ENCODE measurements at places on chromosomes 2 and 18. TPM values are rescaled to one million over a fixed set of nuclear protein-coding genes. Genes with fewer than 3 reads are reported as not detected.

GRCh38 chr2:239297142-239298004, 103.4 kb downstream of the HDAC4 start:
- peak; percentile 9 for ATAC-seq

DNA sequence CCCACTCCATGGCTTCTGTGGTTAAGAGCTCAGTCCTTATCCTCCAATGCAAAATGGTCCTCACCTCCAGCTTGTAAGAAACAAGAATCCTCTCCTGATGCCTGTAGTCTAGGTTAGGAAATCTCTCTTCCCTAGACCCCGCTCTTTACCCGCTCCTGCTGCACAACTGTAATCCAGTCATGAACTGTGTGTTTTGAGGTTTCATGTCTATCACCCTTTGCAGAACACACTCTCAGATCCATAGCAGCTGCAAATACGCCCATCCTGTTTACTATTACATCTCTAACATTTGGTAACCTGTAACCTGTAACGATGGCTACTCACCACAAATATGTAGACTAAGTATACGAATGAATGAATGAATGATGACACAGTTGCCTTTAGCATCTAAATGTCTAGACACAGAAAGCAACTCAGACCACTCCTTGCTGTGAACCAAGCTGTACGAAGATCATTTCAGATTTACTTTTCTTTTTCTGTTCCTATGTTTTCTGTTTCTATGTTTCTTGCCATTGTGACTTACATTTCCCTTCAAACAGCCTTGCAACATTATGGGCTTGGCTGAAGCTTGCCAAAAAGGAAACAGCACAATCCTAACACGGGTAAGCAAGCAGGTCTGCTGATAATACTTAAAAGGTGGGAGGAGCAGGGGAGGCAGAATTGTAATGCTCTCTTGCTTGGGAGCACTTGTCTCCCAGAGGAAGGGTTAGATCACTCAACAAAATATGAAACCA, 53.7 kb downstream of the EPHA4 start:
- peak; percentile 43 for ATAC-seq

UGT1A8 gene
- 0.16 TPM for total RNA-seq

GRCh38 chr2:119704670-119705120, 25.7 kb downstream of the TMEM177 start:
- ATAC-seq: peak; percentile 39

DNA sequence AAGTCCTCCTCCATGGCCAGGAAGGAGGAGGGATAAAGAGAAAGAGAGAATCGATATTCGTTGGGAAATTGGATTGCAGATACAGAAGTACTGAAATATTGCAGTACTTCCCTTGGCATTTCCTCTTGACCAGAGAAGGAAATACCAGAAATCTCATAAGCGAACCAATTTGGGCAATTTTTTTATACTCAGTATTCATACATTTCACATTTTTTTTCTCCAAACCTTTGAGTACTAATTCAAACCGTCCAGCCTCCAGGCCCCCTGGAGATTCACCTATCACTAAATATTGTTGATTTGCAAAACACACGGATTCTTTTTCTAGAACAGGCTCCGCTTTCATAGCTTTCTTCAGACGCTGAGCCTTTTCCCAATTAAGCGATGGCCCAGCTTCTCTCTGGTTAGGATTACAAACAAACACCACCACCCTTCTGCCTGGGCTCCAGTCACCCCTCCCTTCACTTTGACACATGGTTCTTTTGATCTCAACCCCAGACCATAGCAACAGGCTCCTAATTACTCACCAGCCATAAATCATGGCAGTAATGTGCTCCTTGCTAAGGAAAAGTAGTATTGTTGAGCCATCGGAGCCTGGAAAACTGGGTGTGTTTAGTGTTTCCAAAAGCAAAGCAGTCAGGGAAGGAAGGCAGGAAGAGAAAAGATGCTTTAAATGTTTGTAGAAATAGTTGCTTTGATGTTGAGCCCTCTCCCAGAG, 138.4 kb upstream of the CCDC68 start:
- ATAC-seq: no peak

DNA sequence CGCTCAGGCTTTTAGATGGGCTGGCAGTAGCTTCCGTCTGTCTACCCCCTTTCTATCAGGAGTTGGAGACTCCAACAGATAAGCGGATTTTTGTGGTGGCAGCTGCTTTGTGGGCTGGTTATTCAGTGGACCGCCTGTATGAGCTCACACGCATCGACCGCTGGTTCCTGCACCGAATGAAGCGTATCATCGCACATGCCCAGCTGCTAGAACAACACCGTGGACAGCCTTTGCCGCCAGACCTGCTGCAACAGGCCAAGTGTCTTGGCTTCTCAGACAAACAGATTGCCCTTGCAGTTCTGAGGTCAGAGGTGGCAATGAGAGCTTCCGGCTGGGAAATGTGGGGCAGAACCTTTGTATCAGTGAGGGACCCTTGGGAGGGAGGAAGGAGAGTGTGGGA, 14.8 kb downstream of the CAD start:
- ATAC-seq: no peak

DNA sequence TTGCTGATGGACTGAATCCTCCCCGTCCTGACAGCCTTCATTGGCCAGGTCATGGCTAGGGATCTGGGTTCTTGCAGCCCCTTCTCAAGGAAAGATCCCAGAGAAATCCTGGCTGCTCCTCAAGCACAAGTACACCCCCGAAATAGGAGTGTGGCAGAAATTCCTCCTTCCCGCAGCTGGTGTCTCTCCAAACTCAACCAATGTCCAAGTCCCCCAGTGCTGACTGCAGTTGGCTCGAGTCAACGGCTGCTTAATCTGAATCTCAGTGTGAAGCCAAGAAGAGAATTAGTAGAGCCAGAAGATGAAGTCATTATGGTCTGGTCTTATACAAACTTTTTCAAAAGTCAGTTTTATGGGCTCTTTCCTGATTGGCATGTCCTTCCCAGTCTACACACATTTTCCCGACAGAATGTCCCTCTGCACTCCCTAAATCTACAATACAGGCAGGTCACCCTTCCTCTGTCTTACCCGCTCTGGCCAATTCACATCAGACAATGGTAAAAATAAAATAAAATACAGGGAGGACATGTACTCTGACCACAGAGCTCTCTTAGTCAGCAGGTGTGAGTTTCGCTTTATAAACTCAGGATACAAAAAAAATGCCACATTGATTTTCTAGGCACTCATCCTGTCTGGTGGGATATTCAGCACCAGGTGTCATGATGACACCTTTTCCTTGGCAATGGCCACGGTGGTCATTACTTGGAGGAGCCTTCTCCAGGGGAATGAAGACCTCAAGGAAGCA, 76.9 kb upstream of the PAPOLG start:
- no peak for ATAC-seq

SERPINB12 gene
- 0.60 TPM for total RNA-seq

GRCh38 chr18:29034113-29034856, 857.4 kb upstream of the CDH2 start:
- no peak for ATAC-seq

REG3G gene
- not detected for total RNA-seq

- no peak for ATAC-seq
These were observed 16.4 kb upstream of the LPIN2 start for GRCh38 chr18:3029215-3029952.

DNA sequence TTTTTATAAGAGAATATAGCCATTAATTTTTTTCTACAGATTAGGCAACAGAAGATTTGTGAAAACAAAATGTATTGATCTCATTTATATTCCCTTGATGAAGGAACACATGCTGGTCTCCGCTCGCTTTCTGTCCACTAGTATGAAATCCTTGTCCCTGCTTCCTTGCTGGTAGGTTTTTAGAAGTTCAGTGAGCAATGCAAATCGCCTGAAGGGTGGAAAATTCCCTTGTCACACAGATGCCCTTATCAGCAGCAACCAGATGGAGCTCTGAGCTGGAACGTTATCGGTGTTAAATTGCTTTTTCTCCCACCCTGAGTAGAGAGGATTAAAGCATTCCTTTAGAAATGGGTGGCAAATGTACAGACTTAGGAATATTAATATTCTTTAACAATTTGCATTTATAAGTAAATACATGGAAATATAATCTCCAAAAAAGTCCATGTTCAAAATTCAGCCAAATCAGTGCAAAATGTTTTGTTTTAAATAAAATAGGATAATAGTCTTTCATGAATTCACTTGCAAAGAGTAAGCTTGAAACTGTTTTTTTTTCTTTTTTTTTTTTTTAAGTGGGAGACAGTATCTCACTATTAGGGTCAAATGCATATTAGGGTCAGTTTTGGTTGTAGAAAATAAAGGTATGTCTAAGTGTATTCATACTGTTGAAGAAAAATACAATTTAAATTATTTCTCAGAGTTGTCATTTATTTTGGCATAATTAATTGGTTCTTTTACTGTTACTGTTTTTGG, 164.0 kb upstream of the MYO3B start:
- ATAC-seq: no peak

UGT1A5 gene
- 0.68 TPM for total RNA-seq

DNA sequence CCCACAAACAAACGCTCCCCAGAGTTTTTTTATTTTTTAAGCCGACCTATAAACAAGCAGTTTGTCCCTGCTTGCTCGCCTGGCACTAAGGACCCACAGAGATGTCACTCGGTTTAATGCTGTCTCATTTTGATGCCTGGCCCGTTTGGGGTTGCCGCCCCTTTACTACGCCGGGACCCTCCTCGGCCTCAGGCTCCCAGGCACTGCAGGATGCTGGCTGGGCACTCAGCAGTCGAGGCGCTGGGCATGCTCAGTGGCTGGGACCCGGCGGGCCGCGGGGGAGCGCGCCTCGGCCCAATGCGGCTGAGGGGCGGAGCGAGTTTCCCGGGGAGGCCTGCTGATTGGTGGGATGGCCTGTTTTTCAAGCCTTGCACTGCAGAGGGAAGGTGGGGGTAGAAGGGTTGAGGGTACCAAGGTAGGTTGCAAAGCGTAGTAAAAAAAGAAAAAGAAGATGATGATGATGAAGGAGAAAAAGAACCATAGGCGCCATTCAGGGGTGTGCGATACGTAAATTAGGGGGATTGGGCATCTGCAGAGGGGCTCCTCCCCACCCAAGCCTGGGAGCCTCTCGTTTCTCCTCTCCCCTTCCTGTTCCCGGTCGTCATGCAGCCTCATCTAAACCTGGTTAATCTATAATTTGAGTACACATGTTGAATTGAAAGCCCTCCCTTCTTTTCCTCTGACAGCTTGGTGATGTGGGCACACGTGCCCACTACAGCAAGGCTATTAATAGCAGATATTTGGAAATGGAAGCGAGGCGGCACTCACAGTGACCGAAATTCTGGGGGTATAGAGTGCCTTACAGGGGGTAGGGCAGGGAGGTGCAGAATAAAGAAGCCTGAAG, 1.5 kb upstream of the IRS1 start:
- peak; percentile 50 for ATAC-seq

DNA sequence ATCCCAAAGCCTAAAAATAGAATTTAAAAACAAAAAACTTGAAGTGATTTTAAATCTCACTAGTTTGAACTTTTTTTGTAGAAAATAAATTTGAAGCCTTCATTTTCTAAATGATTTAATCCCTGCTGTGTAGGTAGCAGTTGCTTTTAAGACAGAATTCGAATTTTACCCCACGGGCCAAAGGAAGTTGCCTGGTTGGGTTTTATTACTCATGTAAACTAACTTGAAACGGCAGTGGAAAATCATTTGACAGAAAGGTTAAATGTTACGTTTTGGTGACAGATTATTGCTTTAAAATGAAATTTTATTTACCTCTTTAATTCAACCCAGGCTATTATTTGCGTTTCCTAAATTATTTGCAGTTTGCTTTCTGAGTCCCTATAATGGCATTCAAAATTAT, 2.0 kb downstream of the MAPRE2 start:
- ATAC-seq: no peak

DNA sequence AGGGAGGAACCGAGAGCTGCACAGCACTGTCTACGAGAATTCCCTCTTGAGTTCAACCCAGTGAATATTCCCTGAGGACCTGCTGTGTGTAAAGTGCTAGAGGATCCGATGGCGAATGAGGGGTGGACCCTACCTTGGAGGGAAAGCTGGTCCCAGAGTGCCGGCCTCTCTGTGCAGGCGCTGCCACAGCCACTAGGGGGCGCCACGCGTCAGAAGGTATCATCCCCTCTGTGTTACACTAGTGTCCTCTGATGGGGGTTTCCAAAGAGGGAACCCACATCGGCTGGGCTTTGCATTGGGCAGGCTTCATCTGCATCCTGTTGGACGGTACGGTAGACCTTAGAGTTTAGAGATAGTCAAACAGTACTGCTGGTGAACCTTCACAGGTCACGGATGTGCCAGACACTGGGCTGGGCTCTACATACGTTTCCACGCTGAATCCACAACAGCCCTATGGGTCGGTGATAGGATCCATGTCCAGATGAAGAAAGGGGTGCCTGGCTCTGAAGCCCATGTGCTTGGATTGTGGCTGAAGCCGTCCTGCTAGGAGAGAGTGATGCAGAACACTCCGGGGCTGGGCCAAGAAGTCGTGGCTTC, 39.0 kb downstream of the COA5 start:
- ATAC-seq: peak; percentile 21

DSG2 gene
- total RNA-seq: 22.4 TPM

- no peak for ATAC-seq
These were observed 677.6 kb downstream of the IRS1 start for GRCh38 chr2:226122041-226122440.

GBX2 gene
- total RNA-seq: not detected

BARD1 gene
- 18.5 TPM for total RNA-seq

NDUFB3 gene
- 96.0 TPM for total RNA-seq

- ATAC-seq: no peak
These were observed 127.2 kb downstream of the ANKRD44 start for GRCh38 chr2:197183355-197183754.

- ATAC-seq: no peak
These were observed 120.9 kb upstream of the NFATC1 start for GRCh38 chr18:79274823-79275222.

HOXD1 gene
- total RNA-seq: 0.16 TPM

GRCh38 chr2:239811806-239812560, 213.2 kb downstream of the NDUFA10 start:
- ATAC-seq: no peak

DNA sequence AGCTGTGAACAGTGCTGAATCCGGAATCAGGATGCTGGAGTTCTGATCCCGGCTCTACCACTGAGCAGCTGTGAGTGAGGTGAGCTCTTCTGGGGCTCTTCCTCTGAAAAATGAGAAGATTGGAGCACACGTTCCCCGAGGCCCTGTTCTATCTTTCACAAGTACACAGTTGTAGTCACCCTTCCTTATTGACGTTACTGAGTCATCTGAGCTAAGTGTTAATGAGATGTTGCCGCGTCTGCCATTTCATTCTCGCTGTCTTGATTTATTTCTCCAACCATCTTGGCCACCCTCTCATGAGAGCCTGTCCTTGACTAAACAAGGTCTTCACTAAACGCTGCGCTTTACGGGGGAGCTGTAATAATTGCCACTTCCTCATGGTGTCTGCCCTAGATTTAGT, 31.9 kb upstream of the EFR3B start:
- peak; percentile 47 for ATAC-seq

DNA sequence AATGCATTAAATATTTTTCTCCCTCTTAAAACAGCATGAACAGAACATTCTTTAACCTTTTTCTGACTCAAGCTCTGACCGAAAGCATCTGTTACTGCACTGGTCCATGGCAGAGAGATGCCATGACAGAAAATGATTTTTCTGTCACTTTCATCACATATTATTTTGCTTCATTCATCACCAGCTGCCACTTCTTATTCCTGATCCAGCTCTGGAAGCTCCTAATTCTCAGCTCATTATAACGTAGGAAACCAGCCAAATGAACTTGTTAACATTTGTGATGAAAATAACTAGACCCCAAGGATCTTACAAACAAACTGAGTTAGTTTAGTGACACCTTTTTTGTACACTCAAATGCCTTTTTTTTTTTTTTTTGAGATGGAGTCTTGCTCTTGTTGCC, 7.6 kb upstream of the CFLAR start:
- no peak for ATAC-seq

PARD6G gene
- total RNA-seq: 33.8 TPM

Measured in esophagus mucosa (tissue), 1 donor.